ENCODE measurements at places on chromosomes 12 and 14.

- DNase-seq, result peak; percentile 97
These were observed at the start of gene PNP for GRCh38 chr14:20469242-20469889. Gene PNP (plus strand): TSS chr14:20469406. CDS start chr14:20469525, 119 bp downstream.

GRCh38 chr14:68636597-68636996 is 156.3 kb downstream of the ZFP36L1 start:
- no peak for DNase-seq

DNA sequence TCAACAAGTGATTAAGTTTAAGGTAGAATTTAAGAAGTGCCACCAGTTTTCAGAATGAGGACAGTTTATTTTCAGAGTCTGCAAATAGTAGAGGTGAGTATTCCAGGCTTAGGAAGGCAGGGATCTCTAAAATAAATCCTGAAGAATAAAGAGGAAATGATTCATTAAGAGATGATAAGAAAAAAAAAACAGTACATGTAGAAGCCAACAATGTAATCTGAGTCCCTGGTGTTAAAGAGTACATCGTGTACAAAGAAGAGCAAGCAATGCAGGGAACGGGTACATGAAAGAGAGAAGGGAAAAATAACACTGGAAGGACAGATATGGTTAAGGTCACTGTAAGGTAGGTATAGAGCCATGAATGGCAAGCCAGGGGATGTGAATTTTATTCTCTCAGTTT is 95.2 kb upstream of the FOXG1 start:
- DNase-seq, result no peak

DNA sequence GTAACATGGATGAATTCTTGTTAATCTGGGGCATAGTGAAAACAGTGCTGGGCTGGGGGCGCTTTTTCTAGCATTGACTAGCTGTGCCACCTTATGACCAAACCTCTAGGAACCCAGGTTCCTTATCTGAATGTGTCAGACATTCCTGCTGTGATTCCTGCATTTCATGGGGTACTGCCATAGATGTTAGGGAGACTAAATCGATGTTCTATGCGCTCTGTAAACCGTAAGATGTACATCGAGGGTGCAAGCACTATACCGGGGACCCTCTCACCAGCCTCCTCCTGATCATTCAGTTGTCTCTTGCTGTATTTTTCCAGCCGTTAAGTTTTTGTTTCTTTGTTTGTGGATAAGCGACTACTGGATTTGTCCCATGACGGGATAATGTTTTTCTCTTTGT is 170.9 kb upstream of the PARP11 start:
- peak; percentile 71 for DNase-seq

DNA sequence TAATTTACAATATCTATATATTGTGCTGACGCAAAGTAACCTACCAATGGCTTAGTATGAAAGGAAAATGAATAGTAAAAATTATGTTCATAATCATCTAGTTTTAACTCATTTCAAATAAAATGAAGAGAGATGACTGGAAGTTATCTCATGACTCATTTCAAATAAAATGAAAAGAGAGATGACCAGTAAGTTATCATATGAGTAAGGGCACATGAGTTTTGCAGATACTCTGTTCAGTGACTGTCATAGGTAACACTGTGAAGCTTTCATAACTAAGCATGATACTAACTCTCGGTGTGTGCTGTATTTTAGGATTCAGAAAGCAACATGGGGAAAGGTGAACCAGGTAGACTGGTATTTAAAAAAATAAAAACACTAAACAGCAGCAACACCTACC is 364.5 kb upstream of the DIO2 start:
- DNase-seq, result no peak

DNA sequence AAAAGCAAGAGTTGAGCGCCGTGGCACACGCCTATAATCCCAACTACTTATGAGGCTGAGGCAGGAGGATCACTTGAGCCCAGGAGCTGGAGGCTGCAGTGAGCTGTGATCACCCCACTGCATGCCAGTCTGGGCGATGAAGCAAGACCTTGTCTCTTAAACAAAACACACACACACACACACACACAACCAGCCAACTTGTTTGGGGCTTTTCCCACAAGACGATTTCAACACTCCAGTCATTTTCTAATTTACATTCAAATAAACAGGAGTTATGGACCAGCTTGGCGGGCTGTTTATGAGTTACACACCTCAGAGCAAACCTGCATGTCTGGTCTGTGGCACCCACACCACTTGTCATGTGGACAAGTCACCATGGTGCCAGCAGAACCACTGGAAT is 6.7 kb downstream of the GLTP start:
- DNase-seq, result no peak

- no peak for DNase-seq
These were observed 61.3 kb downstream of the KITLG start for GRCh38 chr12:88518863-88519403.

DNA sequence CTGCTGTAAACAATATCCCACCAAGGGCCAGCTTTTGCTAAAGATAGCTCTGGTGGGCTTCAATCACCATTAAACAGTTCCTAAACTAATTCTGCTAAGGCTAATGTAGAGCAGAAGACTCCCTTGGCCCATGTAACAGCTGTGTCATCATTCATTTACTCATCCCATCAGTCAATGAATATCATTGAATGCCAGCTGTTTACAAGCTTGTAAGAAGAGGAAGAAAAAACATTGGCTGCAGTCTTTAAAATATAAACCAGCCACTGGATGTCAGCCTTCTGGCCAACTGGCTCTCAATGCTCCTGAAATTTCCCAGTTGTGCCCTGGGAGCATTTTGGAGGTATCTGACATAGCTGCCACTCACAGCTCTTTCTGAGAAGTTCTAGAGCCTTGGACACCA is 18.0 kb upstream of the MAP3K9 start:
- no peak for DNase-seq

DNA sequence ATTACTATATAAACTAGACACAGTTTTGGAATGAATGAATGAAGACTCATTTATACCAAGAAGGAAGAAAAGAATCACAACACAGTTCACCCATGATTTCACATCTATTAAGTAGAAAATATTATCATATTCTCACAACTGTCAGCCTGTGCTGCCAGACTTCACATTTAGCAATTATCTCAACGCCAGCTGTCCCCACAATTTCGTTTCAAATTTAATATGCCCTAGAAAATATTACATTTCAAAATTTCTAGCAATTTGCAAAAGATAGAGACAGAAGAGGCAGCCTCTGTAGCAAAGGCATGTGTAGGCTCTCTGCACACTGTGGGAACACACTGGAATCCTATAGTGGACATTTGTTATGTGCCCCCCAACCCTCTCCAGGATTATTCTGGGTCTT is 83.6 kb downstream of the ANKS1B start:
- DNase-seq, result no peak

DNA sequence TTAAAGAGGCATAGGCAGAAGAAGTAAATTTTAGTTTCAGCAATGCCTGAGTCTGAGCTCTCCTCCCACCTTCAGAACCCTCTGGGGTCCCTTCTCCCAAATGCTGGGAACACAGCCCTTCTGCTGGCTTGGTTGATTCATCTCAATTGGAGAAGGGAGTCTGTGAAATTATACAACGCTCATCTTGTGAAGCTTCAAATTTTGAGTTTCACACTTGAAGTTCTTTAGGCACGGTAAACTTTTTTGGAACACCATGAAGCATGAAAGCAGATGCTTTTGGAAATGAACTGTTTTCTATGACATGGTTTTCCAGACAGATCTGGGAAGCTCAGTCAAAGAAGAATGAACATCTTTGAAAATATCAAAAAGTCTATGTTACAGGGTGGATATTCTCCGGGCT is 69.9 kb downstream of the TBK1 start:
- DNase-seq, result no peak

DNA sequence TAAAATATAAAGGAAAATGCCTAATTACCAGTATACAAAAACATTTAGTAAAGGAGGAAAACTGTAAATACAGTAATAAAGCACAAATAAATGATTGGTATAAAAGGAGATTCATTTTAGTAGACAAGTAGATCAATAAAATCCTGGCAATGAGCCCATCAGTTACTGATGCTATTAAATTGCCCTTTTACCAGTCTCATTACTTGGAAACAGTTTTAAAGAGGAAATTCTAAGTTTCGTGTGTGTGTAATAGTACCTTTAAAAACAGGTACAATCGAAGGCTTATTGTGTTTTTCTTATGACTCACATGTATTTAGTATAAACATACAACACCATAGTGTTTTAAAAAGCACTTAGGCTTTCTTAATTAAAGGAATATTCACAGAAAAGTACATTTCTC is 46.4 kb upstream of the SYT10 start:
- no peak for DNase-seq

- no peak for DNase-seq
These were observed 168.2 kb downstream of the KIF26A start for GRCh38 chr14:104306450-104307040.

DNA sequence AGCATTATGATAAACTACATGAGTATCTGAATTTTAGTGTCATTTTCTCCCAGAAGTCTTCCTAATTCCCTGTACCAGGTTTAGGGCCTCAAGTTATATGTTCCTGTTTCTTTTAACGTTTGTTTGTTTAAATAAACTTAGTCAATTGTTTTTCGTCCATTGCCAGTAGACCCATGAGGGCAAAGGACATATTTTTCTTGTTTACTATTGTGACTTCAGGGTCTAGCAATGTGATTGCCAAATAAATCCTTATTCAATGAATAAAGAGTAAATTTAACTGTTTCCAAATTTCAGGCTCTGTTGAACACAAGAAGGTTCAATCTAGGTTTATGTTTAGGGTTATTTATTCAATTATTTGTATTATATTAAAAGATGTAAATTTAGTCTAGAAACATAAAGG is 391.6 kb upstream of the MGAT4C start:
- DNase-seq, result no peak

DNA sequence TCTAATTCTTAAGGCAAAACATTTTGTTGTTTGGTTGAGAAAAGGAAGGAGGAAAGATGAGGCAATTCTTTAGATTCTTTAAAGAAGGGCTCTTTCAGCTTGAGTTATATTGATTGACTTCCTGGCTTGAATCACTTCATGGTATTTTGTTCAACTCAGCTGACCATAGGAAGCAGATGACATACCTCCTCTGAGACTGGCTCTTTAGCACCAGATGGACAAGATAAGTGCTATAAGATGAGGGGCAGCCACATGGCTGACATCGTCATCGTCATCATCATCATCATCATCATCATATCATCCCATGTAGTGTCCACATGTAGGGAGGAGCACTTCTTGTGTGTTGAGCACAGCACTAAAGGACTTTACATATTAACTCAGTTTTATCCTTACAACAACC is 81.3 kb downstream of the SSPN start:
- no peak for DNase-seq

DNA sequence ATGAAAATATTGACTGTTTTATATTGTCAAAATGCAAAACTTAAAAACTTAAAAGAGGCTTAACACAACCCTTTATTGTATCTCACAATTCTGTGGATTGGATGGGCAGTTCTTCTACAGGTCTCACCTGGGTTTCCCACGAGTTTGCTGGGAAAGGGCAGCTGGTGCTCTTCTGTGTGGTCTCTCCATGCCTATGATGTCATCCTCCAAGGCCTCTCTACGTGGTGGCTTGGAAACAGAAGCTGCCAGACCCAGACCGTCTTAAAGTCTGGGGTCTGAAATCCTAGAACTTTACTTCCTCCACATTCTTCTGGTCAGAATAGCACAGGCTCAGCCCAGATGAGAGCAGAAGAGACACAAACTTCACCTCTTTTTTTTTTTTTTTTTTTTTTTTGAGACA is 36.5 kb upstream of the KICS2 start:
- peak; percentile 22 for DNase-seq

- no peak for DNase-seq
These were observed 13.2 kb downstream of the AQP6 start for GRCh38 chr12:49985981-49986380.

- no peak for DNase-seq
These were observed 209.4 kb upstream of the CRY1 start for GRCh38 chr12:107302649-107303341.

DNA sequence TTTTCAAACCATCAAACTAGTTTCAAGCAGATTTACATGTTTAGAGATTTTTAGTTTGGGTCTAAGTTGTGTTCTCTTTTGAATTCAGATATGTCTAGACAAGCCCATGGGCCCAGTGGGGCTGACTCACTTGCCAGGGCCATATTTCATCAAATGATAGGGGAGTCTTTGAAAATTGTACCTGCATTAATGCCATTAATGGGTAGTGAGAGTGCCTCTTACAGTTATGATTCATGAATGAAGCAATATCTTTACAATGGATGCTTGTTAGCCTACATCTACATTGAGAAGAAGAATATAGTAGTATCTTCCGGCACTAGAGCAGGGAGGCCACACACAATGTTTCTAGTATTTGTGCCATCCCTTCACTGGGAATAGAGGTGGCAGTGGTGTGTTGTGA is 174.2 kb upstream of the E2F7 start:
- no peak for DNase-seq

GRCh38 chr12:124768452-124769162 is 95.1 kb downstream of the SCARB1 start:
- no peak for DNase-seq

- peak; percentile 42 for DNase-seq
These were observed 78.6 kb downstream of the SLC24A4 start for GRCh38 chr14:92401561-92401960.

GRCh38 chr12:88334271-88334670 is 192.2 kb downstream of the TMTC3 start:
- no peak for DNase-seq

DNA sequence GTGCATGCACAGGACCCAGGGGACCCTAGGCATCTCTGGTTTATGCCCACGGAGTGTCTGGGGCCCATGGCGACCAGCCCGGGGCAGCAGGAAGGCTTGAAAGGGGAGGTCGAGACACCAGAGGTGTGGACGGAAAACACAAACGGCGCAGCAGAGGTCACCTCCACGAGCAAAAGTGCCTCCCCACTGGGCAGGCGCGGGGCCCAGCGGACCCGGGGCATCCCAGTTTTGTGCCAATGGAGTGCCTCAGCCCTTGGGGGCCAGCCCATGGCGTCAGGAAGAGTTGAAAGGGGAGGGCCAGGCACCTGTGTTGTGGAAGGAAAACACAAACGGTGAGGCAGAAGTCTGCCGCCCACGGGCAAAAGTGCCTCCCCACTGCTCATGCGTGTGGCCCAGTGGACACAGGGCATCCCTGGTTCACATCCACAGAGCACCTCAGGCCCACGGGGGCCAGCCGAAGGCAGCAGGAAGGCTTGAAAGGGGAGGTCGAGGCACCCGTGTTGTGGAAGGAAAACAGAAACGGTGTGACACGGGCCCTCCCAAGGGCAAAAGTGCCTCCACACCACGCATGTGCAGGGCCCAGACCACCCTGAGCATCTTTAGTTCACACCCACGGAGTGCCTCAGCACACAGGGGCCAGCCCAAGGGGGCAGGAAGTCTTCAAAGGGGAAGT is 378.8 kb downstream of the ALG10 start:
- DNase-seq, result no peak

GRCh38 chr12:9606736-9607372 is 862 bp downstream of the KLRB1 start:
- DNase-seq, result no peak

- DNase-seq, result peak; percentile 30
These were observed 946 bp downstream of the DDX24 start for GRCh38 chr14:94079891-94080620.

- DNase-seq, result no peak
These were observed 190.4 kb upstream of the TMPO start for GRCh38 chr12:98325003-98325402.
